Activated CD4-positive, alpha-beta T cell treated with anti-CD3 and anti-CD28 coated beads, Interleukin-2, amount 50 U/mL, for 16 hours (primary cell): ENCODE measurements at places on chromosomes 5 and 9.

DNA sequence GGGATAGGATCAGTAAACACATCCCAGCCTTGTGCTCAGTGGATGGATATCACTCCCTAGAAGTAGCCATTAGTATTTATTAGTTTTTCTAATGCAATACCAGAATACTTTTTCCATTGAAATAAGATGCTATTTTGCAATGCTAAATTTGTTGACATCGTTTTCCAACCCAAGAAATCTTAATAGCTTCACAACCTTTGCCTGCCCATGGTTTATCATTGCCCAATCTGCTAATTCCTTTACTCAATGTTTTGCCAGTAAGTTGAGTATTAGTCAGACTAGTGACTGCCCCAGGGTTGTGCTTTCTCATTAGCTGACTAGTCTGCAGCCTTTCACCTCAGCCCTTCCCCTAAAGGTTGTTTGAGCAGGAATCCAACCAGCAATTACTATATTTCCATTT, 62.9 kb downstream of the NREP start:
- no peak for DNase-seq

- no peak for DNase-seq
Measured at GRCh38 chr5:68562308-68562707, 346.8 kb downstream of the PIK3R1 start.

GRCh38 chr9:120710110-120710981, 3.9 kb downstream of the MEGF9 start:
- DNase-seq: peak; percentile 62

GRCh38 chr9:35114113-35114839, 1.4 kb downstream of the ATOSB start:
- peak; percentile 77 for DNase-seq

DNA sequence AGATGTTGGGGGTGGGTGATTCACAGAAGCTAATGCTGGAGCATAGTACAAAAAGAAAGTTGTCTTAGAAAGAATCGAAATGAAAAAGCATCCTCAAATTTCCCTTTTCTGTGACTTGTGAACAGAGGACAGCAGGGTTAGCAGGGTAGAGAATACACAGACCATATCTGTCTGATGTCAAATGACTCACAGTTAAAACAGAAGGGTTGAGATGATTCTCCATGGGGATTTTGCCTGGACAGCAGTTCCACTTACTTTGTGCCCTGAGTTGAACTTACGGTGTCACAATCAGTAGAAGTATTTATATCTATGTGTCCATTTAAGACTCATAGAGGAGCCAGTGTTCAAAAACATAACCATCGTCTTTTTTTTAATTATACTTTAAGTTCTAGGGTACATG, 801.6 kb downstream of the KCTD16 start:
- DNase-seq: no peak

- no peak for DNase-seq
Measured at GRCh38 chr5:174794931-174795672, 70.7 kb downstream of the MSX2 start.

GRCh38 chr5:168217497-168217896, 73.9 kb upstream of the WWC1 start:
- no peak for DNase-seq
